Bronchial smooth muscle cell (primary cell): ENCODE measurements at places on chromosomes 11 and 22. TPM values are rescaled to one million over a fixed set of nuclear protein-coding genes. Genes with fewer than 3 reads are reported as not detected.

The CADM1 gene
- total RNA-seq: 0.26 and 4.6 TPM in 2 replicates

The EHF gene
- 0.16 and 1.4 TPM in 2 replicates for total RNA-seq

The MMP3 gene
- 0.52 and 19.1 TPM in 2 replicates for total RNA-seq

The PGM2L1 gene
- total RNA-seq: 1.6 and 2.7 TPM in 2 replicates

The SYT7 gene
- 5.5 and 22.7 TPM in 2 replicates for total RNA-seq

The BATF2 gene
- total RNA-seq: 0.26 and 0.63 TPM in 2 replicates

The GLYAT gene
- not detected in 2 replicates for total RNA-seq

The ASRGL1 gene
- 0.09 and 0.32 TPM in 2 replicates for total RNA-seq

The BCO2 gene
- 0.86 and 0.95 TPM in 2 replicates for total RNA-seq

The RDX gene
- total RNA-seq: 61.3 and 80.8 TPM in 2 replicates

The UBQLN3 gene
- total RNA-seq: 0.09 and 0.16 TPM in 2 replicates

The BARX2 gene
- total RNA-seq: not detected in 2 replicates

The OR8B4 gene
- total RNA-seq: not detected in 2 replicates

The VPREB3 gene
- not detected in 2 replicates for total RNA-seq

The SLC37A4 gene
- 5.1 and 6.8 TPM in 2 replicates for total RNA-seq

The TRIM3 gene
- 27.4 and 42.2 TPM in 2 replicates for total RNA-seq
